ENCODE measurements at places on chromosomes 7 and 10. TPM values are rescaled to one million over a fixed set of nuclear protein-coding genes. Genes with fewer than 3 reads are reported as not detected.

- DNase-seq, result no peak
- H3K27ac ChIP-seq, result no peak overlapping the region
- H3K4me1 ChIP-seq, result peaks cover 12% of the 10 kb centered on the region
- H3K36me3 ChIP-seq, result no peaks in the 10 kb centered on the region
- no peaks in the 10 kb centered on the region for H3K27me3 ChIP-seq
Measured at GRCh38 chr7:157009170-157009777, 1.2 kb downstream of the MNX1 start.

NRAP gene
- 2.1 TPM for total RNA-seq

- no peak overlapping the region for H3K27ac ChIP-seq
- no peaks in the 10 kb centered on the region for H3K4me1 ChIP-seq
- no peaks in the 10 kb centered on the region for H3K27me3 ChIP-seq
- no peak overlapping the region for H3K4me3 ChIP-seq
Measured at GRCh38 chr7:78576236-78576635, 777.7 kb downstream of the PHTF2 start.

AGAP5 gene
- 20.3 TPM for total RNA-seq

PTN gene
- 80.7 TPM for total RNA-seq

- DNase-seq, result no peak
- no peak overlapping the region for H3K27ac ChIP-seq
- H3K4me3 ChIP-seq, result no peak overlapping the region
- H3K36me3 ChIP-seq, result no peaks in the 10 kb centered on the region
Measured at GRCh38 chr10:48254750-48255512, 19.6 kb downstream of the FRMPD2 start.

GDF2 gene
- 0.39 TPM for total RNA-seq

GRCh38 chr10:111265341-111265740, 188.5 kb downstream of the ADRA2A start:
- no peak for DNase-seq
- no peak overlapping the region for H3K4me3 ChIP-seq
- H3K36me3 ChIP-seq, result no peaks in the 10 kb centered on the region
- H3K27me3 ChIP-seq, result no peaks in the 10 kb centered on the region

- no peaks in the 10 kb centered on the region for H3K4me1 ChIP-seq
- H3K27ac ChIP-seq, result peak within 1 kb of the TSS; percentile 88
- H3K27me3 ChIP-seq, result no peaks in the 10 kb centered on the region
- H3K4me3 ChIP-seq, result peak within 1 kb of the TSS; percentile 82
Measured at GRCh38 chr10:103350517-103351260, at the start of gene PCGF6. TSS of gene PCGF6 (minus strand) at chr10:103351140. CDS start at chr10:103351066, 74 bp downstream.

- H3K27ac ChIP-seq, result peak overlapping the region; percentile 56
- no peak for DNase-seq
- H3K27me3 ChIP-seq, result no peaks in the 10 kb centered on the region
Measured at GRCh38 chr10:102779680-102780526, 36.2 kb downstream of the WBP1L start.

- H3K27me3 ChIP-seq, result no peaks in the 10 kb centered on the region
- no peaks in the 10 kb centered on the region for H3K4me1 ChIP-seq
- no peaks in the 10 kb centered on the region for H3K36me3 ChIP-seq
Measured at GRCh38 chr10:61108915-61109314, 164.9 kb upstream of the RHOBTB1 start.

- DNase-seq, result no peak
- no peaks in the 10 kb centered on the region for H3K36me3 ChIP-seq
- H3K4me3 ChIP-seq, result no peak overlapping the region
- no peaks in the 10 kb centered on the region for H3K4me1 ChIP-seq
- H3K27me3 ChIP-seq, result no peaks in the 10 kb centered on the region
Measured at GRCh38 chr10:72638586-72639440, 12.9 kb upstream of the MICU1 start.

DNA sequence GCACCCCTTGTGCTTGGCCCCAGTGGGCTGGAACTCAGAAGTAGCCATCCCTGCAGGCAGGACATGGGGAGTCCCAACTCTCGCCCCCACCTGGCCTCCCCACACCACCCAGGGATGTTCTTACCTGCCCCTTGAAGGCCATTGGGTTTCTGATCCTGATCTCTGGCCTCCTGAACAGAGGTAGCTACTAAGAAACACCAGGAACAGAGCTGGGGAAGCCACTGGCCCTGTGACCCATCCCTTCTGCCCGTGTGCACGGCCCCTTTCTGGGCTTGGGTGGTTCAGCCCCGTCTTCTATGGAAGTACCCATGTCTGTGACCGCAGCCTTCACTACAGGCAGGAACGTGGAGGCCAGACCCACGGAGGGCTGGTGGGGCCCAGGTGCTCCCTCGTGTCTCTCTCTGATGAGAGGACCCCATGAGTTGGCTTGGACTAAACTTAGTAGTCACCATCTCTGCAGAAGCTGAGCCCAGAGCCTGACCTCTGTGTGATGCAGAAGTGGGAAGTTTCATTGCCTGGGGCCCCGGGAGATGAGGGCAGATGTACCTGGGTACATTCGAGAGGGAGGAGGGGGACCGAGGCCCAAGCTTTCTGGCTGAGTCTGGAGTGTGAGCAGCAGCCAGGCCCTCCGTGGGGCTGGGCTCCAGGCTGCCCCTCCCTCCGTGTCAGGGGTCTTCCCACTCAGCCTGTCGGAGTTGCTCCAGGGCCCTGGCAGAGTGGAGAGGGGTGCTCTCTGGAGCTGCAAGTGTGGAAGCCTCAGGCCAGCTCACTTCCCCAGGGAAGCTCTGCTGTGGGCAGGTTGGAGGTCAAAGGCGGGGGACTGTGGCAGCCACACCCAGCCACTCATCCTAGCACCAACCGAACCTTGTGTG, 81.0 kb downstream of the MKI67 start:
- no peak for DNase-seq
- peaks cover 6% of the 10 kb centered on the region for H3K4me1 ChIP-seq
- H3K4me3 ChIP-seq, result no peak overlapping the region
- H3K27me3 ChIP-seq, result no peaks in the 10 kb centered on the region
- H3K27ac ChIP-seq, result no peak overlapping the region

DNA sequence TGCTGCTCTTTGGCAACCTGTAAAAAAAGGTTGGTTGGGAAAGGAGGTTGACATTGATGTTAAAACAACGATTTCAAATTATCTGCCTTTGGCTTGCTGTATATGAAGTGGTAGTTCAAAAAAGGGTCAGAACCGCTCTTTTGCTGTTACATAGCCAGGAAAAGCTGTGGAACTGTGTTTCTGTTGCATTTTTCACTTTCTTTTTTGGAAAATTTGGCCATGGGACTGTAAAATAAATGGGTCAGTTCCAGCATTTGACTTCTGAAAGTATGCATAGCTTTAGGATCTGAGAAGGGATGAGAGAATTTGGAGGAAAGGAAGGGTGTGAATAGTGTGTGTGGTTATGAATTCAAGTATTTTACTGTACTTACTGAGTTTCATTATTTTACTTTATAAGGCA, 7.3 kb downstream of the AUTS2 start:
- no peaks in the 10 kb centered on the region for H3K36me3 ChIP-seq
- H3K27ac ChIP-seq, result no peak overlapping the region
- H3K4me3 ChIP-seq, result no peak overlapping the region

HECTD2 gene
- 22.3 TPM for total RNA-seq

- no peaks in the 10 kb centered on the region for H3K4me1 ChIP-seq
- H3K4me3 ChIP-seq, result no peak overlapping the region
- no peaks in the 10 kb centered on the region for H3K27me3 ChIP-seq
- no peak overlapping the region for H3K27ac ChIP-seq
- no peak for DNase-seq
- no peaks in the 10 kb centered on the region for H3K36me3 ChIP-seq
Measured at GRCh38 chr7:136997735-136998134, 129.3 kb downstream of the CHRM2 start.

MYOZ1 gene
- 2.4 TPM for total RNA-seq

DNA sequence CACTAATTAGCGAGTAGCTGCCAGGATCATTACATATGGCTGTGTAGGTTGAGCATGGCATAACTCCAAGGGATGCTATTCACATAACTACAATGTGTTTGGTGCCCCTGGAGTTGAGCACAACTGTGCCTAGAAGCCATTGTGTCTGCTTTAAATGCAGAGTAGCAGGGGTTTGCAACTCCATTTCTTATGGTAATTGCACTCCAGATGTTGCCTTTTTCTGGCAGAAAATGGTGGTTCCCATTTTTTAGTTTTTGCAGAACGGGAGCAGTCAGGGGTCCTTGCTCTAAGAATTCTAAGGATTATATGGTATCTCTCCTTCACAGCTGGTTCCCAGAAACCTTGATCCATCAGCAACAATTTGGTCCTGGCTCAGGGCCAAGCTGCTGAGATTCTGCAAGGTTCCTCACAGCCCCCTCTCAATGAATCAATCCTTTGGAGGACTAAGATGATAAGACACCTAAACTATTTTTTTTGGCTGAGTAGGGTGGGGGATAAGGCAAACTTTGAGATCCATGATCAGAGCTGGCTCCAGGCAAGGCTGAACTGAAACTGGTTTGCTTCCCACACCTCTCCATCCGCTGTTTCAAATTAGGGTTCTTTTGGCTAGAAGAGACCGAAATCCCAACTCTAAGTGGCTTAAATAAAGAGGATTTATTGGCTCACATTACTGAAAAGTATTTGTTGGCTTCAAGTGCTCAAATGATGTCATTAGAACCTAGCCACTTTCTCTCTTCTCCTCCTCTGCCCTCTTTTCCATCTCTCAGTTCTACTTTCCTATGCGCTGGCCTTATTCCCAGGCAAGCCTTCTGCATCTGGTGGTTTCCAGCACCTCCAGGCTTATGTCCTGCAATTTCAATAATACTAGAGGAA, 97.5 kb upstream of the CCDC6 start:
- no peak overlapping the region for H3K4me3 ChIP-seq
- H3K27ac ChIP-seq, result no peak overlapping the region
- DNase-seq, result no peak

DNA sequence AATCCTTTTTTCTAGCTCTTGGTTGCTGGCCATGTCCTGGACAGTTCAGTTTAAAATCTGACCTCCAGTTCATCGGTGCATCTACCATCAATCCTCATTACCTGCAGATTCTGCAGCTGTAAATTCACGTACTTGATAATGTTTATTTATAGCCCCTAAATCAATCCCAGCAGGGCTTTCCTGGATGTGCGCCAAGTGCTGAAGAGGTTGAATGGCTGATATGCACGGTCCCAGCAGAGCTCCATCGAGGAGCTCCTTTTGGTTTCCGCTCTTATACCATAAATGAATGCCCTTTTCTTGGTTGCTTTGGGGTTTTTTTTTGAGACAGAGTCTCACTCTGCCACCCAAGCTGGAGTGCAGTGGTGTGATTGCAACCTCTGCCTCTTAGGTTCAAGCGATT, 91.2 kb upstream of the CCZ1B start:
- H3K36me3 ChIP-seq, result no peaks in the 10 kb centered on the region
- H3K27ac ChIP-seq, result no peak overlapping the region
- H3K4me3 ChIP-seq, result no peak overlapping the region
- H3K27me3 ChIP-seq, result no peaks in the 10 kb centered on the region
